ENCODE measurements at places on chromosomes 5 and 9.
A peak's percentile ranks its signal among the peaks of the same experiment; 100 is the strongest.

DNA sequence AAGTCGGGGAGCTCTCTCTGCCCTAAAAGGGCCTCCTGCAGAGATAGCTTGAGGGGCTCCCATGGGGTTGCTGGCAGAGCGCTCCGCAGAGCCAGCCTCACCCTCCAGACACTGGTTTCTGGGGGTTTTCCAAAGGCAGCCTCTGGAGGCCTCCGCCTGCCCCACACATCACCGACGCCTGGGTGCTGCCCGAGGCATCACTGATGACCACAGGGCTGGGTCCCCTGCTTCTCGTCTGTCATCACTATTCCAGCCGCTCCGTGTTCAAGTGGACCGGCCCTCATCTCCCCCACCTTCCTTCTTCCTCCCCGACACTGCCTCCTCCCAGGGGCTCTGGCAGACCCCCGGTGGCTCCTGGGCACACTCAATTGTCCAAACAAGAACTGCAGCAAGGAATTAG, 64.1 kb upstream of the IRX4 start:
- no peak for DNase-seq

DNA sequence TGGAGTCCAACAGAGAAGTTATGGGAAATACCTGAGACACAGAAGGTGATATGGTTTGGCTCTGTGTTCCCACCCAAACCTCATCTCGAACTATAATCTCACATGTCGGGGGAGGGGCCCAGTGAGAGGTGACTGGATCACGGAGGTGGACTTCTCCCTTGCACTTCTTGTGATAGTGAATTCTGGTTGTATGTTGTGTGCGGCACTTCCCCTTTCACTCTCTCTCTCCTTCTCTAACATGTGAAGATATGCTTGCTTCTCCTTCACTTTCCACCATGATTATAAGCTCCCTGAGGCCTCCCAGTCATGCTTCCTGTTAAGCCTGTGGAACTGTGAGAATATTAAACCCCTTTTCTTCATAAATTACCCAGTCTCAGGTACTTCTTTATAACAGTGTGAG, 96.1 kb downstream of the TMEM232 start:
- no peak for DNase-seq

- peak; percentile 33 for DNase-seq
Observed at GRCh38 chr9:117704024-117704575, at the start of gene TLR4. Gene TLR4, plus strand, starts transcription at chr9:117704403. Its CDS starts 70 bp downstream, at chr9:117704473.

GRCh38 chr9:133107245-133107722, 13.8 kb downstream of the RALGDS start:
- no peak for DNase-seq

Data from GM19239 (cell line).